ENCODE measurements at places on chromosomes 6 and 20. TPM values are rescaled to one million over a fixed set of nuclear protein-coding genes. Genes with fewer than 3 reads are reported as not detected.

- DNase-seq, result peak; percentile 7
- peaks cover 11% of the 10 kb centered on the region for H3K27me3 ChIP-seq
- H3K4me1 ChIP-seq, result peaks cover 11% of the 10 kb centered on the region
- H3K4me3 ChIP-seq, result peak overlapping the region; percentile 100
- H3K27ac ChIP-seq, result peak overlapping the region; percentile 99
- peaks cover 21% of the 10 kb centered on the region for H3K36me3 ChIP-seq
Observed at GRCh38 chr20:2507875-2508630, 662 bp downstream of the ZNF343 start.

GRCh38 chr6:15358579-15359327, 112.9 kb downstream of the JARID2 start:
- DNase-seq, result no peak
- H3K27ac ChIP-seq, result peak overlapping the region; percentile 76
- H3K27me3 ChIP-seq, result no peaks in the 10 kb centered on the region
- peak overlapping the region; percentile 30 for H3K4me3 ChIP-seq
- peaks cover 20% of the 10 kb centered on the region for H3K36me3 ChIP-seq
- peaks cover 39% of the 10 kb centered on the region for H3K4me1 ChIP-seq

DNA sequence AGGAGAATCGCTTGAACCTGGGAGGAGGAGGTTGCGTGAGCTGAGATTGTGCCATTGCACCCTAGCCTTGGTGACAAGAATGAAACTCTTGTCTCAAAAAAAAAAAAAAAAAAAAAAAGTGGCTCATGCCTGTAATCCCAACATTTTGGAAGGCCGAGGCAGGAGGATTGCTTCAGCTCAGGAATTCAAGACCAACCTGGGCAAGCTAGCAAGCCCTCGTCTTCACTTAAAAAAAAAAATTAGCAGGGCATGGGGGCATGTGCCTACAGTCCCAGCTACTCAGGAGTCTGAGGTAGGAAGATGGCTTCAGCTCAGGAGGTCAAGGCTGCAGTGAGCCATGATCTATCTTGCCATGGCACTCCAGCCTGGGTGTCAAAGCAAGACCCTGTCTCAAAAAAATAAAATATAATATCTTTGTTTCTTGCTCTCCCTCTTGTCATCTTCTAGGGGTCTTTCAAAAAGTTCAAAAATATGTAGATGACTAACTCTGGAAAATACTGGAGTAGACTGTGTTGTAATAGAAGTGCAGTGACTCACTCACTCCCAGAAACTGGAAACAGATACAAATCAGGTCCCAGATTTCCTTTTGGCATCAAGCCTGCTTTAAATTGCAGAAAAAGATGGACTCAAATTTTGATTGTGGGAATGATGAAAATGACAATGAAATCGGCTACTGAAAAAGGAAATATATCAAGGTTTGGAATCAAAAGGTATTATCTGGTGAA, 2.8 kb upstream of the GINM1 start:
- no peaks in the 10 kb centered on the region for H3K36me3 ChIP-seq
- H3K27me3 ChIP-seq, result no peaks in the 10 kb centered on the region
- no peak overlapping the region for H3K27ac ChIP-seq
- no peak for DNase-seq
- peaks cover 25% of the 10 kb centered on the region for H3K4me1 ChIP-seq

MRPS18A gene
- 63.8 TPM for total RNA-seq

TTBK1 gene
- total RNA-seq, result 0.12 TPM

LY6G5B gene
- 21.4 TPM for total RNA-seq

KIF25 gene
- total RNA-seq, result not detected
